T47D (cell line): ENCODE measurements at places on chromosomes 7 and 10.
A peak's percentile ranks its signal among the peaks of the same experiment; 100 is the strongest.

GRCh38 chr7:131898418-131898817 is 342.0 kb upstream of the PODXL start:
- DNase-seq = no peak

DNA sequence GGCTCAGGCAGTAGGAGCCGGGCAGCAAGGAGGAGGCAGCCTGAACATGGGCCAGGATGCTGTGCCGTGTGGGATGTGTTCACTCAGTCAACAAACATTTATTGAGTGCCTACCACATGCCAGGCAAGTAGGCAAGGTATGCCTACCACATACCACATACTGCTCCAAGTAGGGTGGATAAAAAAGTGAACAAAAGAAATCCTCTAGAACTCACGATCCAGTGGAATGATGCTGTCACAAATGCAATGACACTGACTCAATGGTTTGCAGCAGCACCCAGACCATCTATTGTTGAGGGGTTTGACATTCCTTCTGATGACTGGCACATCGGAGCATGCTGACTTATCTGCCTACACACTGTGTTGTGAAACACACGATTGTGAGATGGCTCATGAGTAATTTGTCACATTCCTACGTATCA is 413.5 kb downstream of the NRG3 start:
- no peak for DNase-seq

DNA sequence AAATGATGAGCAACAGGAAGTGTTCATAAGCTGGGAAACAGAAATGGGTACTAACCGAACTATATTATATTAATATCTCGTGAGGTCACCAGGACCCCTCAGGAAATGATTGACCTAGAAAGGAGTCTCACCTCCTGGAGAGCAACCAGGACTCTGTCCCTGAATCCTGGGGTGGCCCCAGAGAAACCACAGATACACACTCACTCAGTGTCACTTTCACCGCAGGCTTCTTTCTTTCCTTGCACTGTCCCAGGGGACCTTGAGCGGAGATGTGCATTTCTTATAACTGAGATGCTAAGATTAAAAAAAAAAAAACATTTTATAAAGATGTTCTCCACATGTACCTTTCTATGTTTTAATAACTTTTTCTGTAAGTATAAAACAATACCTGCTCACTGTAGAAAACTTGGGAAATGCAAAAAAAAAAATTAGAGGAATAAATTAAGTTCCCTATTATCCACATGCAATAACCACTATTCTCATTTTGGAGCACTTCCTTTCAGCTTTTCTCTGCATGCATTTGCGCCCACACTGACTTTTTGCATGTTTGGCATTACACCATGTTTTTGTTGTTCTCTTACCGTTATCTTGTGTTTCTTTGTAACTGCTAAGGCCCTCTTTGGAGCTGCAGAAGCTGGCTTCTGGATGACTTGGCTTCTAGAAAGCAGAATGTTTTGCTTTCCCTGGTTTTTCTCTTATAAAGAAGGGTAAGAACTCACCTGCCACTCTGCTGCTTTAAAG is 15.0 kb downstream of the NOD1 start:
- no peak for DNase-seq

DNA sequence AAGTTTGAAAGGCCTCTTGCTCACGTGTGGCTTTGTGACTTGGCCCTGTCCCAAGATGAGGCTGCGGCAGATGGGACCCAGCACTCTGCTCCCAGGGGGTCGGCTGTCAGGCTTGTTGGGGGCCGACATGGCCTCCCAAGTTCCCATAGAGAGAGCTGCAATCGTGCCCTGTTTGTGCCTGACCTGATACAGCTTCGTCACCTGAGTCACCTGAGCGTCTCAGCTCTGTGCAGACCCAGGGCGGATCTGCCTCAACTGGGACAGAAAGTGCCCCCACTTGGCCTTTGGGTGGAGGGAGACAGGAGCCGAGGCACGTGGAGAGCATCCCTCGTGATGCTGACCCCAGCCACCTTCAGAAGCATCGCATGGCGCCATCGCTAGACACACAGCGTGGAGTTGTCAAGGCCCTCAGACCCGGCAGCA is 21.7 kb downstream of the PAPOLB start:
- no peak for DNase-seq

- DNase-seq = no peak
Measured at GRCh38 chr7:107179326-107180164, 10.7 kb downstream of the HBP1 start.

- DNase-seq = no peak
Measured at GRCh38 chr10:63889803-63890202, 368.6 kb downstream of the REEP3 start.

- no peak for DNase-seq
Measured at GRCh38 chr10:70943841-70944466, 55.6 kb upstream of the PCBD1 start.

GRCh38 chr7:100825751-100826513 is 1.4 kb downstream of the EPHB4 start:
- no peak for DNase-seq

GRCh38 chr10:86176850-86177536 is 189.6 kb downstream of the GRID1 start:
- no peak for DNase-seq

- DNase-seq = no peak
Measured at GRCh38 chr7:39602351-39602750, 21.0 kb upstream of the RALA start.

GRCh38 chr7:73828107-73828803 is 2.5 kb upstream of the CLDN4 start:
- DNase-seq = no peak

DNA sequence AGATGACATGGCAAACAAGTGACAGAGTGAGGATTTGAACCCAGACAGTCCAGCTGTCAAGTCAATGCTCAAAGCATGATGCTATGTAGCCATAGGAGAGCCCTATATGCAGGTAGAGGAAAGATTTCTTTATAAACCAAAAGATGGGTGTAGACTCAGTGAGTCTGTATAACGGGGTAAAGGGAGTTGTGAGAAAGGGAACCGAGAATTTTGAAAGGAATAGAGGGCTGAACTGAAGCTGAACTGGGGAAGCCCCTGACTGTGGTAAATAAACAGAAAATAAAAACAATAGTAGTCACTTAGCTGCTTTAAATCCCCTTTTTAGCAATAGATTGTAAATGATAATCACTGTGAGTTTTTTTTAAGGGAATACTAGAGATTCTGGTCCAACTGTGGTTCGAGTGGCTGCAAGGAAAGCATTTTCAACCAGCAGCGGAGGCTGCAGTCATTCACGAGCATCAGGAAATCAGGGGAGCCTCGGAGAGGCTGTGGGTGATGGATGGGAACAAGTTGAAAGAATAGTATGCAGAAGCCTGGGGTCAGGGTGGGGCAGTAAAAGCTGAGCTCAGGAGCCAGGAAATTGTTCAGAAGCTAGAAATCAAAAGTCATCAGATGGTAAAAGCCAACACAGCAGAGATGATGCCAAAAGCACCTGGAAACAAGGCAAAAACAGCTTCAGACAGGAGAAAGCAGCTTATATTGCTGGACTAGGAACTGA is 393.5 kb downstream of the GFRA1 start:
- DNase-seq = no peak

DNA sequence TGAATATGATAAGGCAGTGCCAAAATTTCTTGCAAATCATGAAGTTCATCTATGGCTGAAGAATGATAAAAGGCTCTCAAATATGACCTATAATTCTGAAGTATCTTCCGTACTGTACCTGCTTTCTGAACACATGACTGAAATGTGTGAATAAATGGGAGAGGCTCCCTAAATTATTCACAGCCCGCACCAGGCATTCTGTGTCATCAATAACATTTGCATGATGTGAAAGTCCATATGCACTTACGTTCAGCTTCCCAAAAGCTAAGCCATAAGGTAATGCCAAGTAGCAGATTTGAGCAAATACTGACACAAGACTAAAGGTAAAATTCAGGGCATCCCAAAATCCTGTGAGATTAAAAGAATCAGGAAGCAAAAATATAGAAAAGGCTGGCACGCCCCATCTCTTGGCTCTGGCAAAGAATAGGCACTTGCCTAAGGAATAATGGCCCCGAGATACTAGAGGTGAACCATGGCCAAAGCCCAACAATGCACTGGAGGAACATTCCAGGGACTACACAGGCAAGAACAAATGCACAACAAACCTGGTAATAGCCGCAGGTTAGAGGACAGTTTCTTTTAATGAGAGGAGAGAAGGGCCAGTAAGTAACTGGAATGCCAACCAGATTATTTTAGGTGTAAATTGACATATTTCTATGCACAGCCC is 280.5 kb downstream of the IPMK start:
- no peak for DNase-seq

- DNase-seq = no peak
Measured at GRCh38 chr10:17100586-17100985, 29.0 kb downstream of the CUBN start.

DNA sequence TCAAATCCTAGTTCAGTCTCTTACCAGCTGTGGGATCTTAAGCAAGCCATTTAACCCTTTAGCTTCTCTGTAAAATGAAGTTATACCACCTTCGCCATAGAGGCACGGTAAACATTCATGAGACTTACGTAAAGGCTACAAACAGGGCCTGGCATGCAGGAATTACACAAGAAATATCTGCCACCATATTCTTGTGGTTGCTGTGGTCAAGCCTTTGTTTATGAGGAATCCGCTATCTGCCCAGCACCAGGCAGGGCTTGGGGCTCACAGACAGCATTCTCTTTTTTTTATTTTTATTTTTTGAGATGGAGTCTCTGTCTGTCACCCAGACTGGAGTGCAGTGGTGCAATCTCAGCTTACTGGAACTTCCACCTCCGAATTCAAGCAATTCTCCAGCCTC is 9.9 kb downstream of the AIFM2 start:
- DNase-seq = no peak

- no peak for DNase-seq
Measured at GRCh38 chr7:101784292-101785127, 32.9 kb upstream of the CUX1 start.

DNA sequence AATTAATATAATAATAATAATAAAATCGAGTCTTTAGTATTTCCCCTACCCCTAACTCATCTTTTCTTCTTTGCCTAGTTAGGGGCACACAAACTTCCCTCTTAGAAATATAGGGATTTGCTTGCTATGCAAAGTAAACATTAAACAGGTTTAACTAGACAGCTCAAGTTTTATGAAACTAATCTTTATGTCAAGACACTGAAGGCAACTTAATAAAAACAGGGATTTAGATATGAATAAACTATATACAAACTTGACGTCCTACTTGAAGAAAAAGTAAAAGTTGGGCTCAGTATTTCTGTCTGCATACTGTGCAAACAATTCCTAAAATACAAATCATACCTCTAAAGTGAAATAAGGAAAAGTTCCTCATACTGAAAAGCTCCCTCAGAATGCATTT is 52.1 kb upstream of the CAV2 start:
- DNase-seq = no peak

DNA sequence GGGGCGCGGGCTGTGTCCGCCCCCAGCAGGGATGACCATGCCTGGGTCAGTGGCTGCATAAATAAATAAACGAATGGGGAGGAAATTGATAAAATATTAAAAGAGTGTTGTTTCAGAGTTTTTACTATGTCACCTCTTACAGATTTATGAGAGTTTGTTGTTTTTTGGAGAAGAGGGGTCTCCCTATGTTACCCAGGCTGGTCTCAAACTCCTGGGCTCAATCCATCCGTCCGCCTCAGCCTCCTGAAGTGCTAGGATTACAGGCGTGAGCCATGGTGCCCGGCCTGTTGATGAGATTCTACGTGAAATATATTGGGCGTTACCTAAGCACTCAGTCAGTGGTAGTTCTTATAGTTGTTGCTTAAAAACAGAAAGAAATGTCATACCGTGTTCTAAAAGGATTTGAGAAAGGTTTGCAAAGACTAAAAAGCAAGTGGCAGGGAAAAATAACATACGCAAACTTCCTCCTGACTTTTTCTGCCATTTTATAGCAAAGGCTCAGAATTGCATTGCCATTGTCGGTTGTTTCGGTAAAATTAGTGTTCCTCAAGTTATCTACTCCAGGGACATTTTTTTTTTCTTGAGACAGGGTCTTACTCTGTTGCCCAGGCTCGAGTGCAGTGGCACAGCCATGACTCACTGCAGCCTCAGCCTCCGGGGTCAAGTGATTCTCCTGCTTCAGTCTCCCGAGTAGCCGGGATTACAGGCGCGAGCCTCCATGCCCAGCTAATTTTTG is 39.5 kb upstream of the FOXK1 start:
- DNase-seq = no peak

DNA sequence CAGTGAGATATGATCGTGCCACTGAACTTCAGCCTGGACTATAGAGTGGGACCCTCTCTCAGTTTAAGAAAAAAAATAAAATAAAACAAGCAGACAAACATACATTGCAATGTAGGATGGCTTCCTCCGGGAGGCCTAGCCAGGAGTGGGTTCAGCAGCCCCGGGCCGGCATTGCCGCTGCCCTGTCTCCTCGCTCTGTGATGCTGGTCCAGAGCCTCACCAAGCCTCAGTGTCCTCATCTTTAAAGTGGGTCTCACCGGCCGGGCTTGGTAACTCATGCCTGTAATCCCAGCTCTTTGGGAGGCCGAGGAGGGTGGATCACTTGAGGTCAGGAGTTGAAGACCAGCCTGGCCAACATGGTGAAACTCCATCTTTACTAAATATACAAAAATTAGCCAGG is 71.6 kb downstream of the PTPRE start:
- DNase-seq = no peak

DNA sequence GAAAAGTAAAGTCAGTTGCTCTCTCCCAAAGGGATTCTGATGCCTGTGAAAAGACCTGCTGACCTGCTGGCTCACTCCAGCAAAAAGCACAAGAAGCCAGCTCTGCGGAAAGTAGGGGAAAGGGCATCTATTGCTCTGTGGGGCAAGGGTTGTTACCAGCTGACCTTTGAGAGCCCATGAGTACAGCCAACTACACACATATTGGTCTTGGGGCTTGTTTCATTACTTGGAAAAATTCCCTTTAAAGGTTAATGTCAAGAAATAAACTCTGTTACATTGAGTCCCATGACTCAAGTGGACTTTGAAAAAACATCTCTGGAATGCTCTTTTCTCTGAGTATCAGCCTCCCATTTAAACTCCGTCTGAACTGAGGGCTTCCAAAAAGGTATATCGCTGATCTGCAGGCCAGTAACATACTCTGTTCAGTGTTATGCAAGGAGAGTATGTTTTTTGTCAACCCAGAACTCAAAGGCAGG is 53.2 kb downstream of the PANK1 start:
- no peak for DNase-seq

GRCh38 chr10:26810435-26811026 is 50.2 kb downstream of the ABI1 start:
- DNase-seq = no peak

DNA sequence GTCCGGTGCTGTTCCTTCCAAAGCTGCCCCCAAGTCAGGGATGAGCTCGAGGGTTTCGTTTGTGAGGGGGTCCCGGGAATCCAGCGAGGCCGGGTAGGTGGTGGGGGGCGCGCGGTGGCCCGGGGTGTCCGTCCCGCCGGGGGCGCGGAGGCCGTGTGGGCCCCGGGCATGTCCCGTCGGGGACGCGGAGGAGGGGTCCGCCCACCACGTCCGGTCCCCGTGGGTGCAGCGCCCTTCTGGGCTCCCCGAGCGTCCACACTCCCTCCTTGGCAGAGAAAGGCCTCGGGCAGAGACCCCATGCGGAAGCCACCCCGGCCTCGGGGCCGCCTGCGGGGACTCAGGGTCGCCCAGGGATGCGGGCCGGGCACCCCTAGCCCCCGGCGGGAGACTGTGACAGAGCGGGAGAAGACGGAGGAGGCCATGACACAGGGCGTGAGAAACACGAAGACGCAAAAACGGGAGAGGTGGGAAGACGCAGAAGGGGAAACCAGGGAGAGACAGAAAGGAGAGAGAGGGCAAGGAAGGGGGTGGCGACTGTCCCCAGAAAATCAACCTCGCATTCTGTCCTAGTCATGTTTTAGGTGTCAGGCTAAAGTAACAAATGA is 640 bp upstream of the ZNF425 start:
- peak; percentile 27 for DNase-seq
